ENCODE measurements at places on chromosomes 4 and X. TPM values are rescaled to one million over a fixed set of nuclear protein-coding genes. Genes with fewer than 3 reads are reported as not detected.

The CCSER1 gene
- polyA plus RNA-seq, result 0.14 TPM

- no peak for DNase-seq
Observed at GRCh38 chrX:81957900-81958545, 756.1 kb downstream of the SH3BGRL start.

DNA sequence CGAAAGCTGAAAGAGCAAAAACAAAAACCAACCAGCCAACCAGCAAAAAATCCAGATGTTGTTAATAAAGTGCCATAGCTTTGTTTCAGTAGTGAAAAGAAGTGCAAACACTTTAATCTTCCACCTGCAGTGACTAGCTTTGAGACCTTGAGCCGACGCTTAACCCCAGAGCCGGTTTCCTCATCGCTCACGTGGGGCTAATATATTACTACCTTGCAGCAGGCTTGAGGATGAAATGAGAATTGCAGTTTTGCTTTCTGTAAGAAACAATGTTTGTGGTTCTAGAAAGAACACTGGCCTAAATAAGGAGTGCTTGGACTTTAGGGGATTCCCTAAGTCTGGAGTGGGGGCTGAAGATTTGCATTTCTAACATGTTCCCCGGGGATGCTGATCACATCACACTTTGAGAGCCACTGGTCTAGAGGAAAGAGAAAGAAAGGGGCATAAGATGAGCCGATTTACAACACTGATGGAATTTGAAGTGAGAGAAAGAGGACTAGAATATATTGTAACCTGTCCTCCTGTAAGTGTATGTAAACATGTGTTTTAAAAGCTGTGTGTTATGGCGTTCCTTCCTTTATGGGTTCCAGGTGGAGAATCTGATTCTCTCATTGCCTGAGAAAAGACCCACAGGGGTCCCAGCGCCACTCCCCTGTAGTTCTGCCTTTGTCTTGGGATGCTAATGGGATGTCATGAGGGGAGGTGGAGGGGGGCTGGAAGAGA lies 1.4 kb downstream of the FGF2 start:
- no peak for DNase-seq

The RHOXF2B gene
- polyA plus RNA-seq, result not detected

Data from psoas muscle (tissue), 8 donors.